ENCODE measurements at places on chromosomes 3 and 15.

- no peaks in the 10 kb centered on the region for H3K27me3 ChIP-seq
- peaks cover 4% of the 10 kb centered on the region for H3K36me3 ChIP-seq
- no peak for DNase-seq
- H3K4me1 ChIP-seq: peaks cover under 1% of the 10 kb centered on the region
- no peak overlapping the region for H3K4me3 ChIP-seq
Measured at GRCh38 chr3:10242182-10243065, 5.8 kb upstream of the TATDN2 start.

- H3K27me3 ChIP-seq: no peaks in the 10 kb centered on the region
- H3K4me3 ChIP-seq: no peak overlapping the region
- DNase-seq: no peak
- no peak overlapping the region for H3K27ac ChIP-seq
- H3K4me1 ChIP-seq: peaks cover 63% of the 10 kb centered on the region
Measured at GRCh38 chr3:152458376-152459117, 189.8 kb downstream of the MBNL1 start.

DNA sequence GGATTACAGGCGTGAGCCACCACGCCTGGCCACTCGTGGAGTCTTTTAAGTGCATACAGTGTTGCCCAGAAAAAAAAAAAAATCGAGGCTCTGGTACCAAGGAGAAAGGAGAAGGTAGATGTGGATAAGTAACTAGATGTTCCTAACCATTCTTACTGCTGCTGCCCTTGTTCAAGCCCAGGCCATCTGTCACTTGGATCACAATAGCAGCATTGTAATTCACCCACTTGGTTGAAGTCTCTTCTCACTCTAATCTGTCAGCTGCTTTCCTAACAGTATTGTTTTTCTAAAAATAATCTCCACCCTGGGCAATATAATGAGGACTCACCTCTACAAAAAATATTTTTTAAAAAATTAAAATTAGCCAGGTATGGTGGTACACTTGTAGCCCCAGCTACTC lies 58.0 kb upstream of the CRTC3 start:
- H3K27ac ChIP-seq: no peak overlapping the region
- no peaks in the 10 kb centered on the region for H3K27me3 ChIP-seq
- H3K36me3 ChIP-seq: peaks cover 100% of the 10 kb centered on the region
- DNase-seq: no peak
- H3K4me1 ChIP-seq: no peaks in the 10 kb centered on the region

- H3K4me1 ChIP-seq: peaks cover 13% of the 10 kb centered on the region
- no peaks in the 10 kb centered on the region for H3K27me3 ChIP-seq
- DNase-seq: no peak
Measured at GRCh38 chr3:151561878-151562277, 101.0 kb upstream of the IGSF10 start.

DNA sequence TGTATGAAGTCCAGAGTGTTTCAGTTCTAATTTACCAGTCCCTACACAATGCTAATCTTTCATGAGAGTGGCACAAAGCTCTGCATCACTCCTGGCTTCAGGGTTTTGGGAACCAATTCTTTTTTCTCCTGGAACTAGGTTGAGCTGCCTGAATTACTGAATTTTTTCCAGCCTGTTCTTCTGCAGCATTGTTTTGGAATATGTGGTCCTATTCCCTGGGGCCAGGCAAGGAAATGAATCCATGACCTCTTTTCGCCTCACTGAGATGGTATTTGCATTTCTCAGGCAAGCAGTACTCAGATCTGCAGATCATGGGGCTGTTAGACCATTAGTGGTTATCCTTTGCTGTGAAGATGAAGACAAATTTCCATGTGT lies 25.6 kb upstream of the GPR171 start:
- H3K36me3 ChIP-seq: no peaks in the 10 kb centered on the region
- DNase-seq: no peak
- H3K4me3 ChIP-seq: no peak overlapping the region
- peaks cover 10% of the 10 kb centered on the region for H3K4me1 ChIP-seq
- no peaks in the 10 kb centered on the region for H3K27me3 ChIP-seq

- H3K36me3 ChIP-seq: no peaks in the 10 kb centered on the region
- no peaks in the 10 kb centered on the region for H3K27me3 ChIP-seq
- peak overlapping the region; percentile 77 for H3K27ac ChIP-seq
- DNase-seq: no peak
Measured at GRCh38 chr3:195896361-195897080, 11.8 kb downstream of the TNK2 start.

GRCh38 chr3:17983106-17983505 lies 240.7 kb upstream of the TBC1D5 start:
- no peak for DNase-seq
- no peaks in the 10 kb centered on the region for H3K4me1 ChIP-seq
- no peak overlapping the region for H3K4me3 ChIP-seq
- H3K27me3 ChIP-seq: no peaks in the 10 kb centered on the region
- no peaks in the 10 kb centered on the region for H3K36me3 ChIP-seq

GRCh38 chr3:115710799-115711198 lies 87.5 kb downstream of the GAP43 start:
- H3K27me3 ChIP-seq: no peaks in the 10 kb centered on the region
- H3K4me3 ChIP-seq: no peak overlapping the region
- H3K36me3 ChIP-seq: no peaks in the 10 kb centered on the region
- H3K4me1 ChIP-seq: no peaks in the 10 kb centered on the region
- no peak overlapping the region for H3K27ac ChIP-seq

DNA sequence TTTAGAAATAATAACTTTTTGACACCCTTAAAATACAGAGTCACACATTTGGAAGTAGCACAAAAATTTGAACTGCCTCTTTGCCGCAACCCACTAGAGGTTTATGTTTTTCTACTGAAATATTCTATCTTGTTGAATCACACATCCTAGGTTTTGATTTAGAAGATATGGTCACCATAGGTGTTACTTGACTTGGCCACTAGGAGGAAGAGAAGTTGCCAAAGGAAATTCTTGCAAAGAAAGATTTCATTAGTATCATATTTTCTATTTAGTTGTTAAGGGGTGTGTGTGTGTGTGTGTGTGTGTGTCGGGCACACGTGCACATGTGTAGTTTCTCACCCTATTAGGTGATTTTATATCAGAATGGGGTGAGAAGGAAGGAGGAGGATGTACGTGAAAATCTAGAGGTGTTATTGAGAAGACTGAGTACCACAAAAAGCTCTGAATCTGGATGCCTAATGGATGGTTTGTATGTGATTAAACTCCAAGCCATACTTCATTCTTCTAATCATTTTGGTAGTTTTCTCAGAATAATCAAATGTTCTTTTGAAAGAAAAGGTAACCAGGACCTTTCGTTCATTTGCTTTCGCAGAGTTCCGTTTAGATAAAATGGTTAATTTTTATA lies 31.5 kb downstream of the ZFAND6 start:
- peaks cover 3% of the 10 kb centered on the region for H3K4me1 ChIP-seq
- H3K27me3 ChIP-seq: no peaks in the 10 kb centered on the region
- DNase-seq: no peak
- no peak overlapping the region for H3K4me3 ChIP-seq

- H3K36me3 ChIP-seq: peaks cover 3% of the 10 kb centered on the region
- DNase-seq: no peak
- H3K27me3 ChIP-seq: no peaks in the 10 kb centered on the region
- no peaks in the 10 kb centered on the region for H3K4me1 ChIP-seq
Measured at GRCh38 chr3:183958775-183959174, 58.9 kb downstream of the ABCC5 start.

- H3K27me3 ChIP-seq: no peaks in the 10 kb centered on the region
- no peaks in the 10 kb centered on the region for H3K36me3 ChIP-seq
- H3K4me3 ChIP-seq: no peak overlapping the region
- no peak for DNase-seq
- H3K27ac ChIP-seq: no peak overlapping the region
- no peaks in the 10 kb centered on the region for H3K4me1 ChIP-seq
Measured at GRCh38 chr3:128950223-128950938, 43.5 kb downstream of the CFAP92 start.

DNA sequence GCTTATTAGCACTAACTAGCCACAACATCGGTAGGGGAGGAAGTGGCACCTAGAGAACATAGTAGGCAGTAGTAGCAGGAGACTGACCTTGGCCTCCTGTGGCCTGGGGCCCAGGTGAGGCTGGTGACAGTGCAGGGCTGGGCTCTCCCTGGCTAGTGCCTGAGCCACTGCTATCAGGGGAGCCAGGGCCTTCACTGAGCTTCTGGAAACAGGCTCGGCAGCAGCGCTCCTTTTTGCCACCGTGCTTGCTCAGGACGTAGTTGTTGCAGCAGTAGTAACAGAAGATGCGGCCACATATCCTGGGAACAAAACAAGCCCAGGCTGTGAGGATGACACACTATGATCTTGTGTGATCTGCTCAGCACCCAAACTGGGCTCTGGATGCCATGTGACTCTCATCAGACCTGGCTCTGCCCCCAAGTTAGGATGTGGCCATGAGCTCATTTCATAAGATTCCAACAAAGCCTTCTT lies 15.1 kb downstream of the CXCR6 start:
- H3K36me3 ChIP-seq: peaks cover 99% of the 10 kb centered on the region
- no peak overlapping the region for H3K27ac ChIP-seq
- DNase-seq: no peak

DNA sequence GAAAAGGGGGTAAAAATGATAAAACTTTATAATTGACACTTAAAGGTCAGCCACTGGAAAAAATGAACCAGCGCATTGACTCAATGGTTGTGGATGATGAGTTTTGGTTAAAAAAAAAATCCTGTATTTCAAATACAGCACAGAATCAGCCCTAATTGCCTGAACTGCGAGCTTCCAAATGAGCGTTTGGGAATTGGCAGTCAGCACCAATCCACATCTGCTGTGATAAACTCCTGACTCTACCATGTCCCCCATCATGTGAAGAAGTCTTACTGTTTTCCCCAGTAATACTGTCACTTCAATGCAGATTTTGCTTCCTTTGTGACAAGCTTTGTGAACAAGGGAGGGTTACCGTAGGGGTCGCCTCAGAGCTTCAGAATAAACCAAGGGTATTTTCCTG lies 235.4 kb downstream of the EBLN2 start:
- H3K27me3 ChIP-seq: no peaks in the 10 kb centered on the region
- H3K36me3 ChIP-seq: no peaks in the 10 kb centered on the region

GRCh38 chr3:1381647-1382036 lies 288.8 kb downstream of the CNTN6 start:
- H3K27me3 ChIP-seq: no peaks in the 10 kb centered on the region
- no peak overlapping the region for H3K4me3 ChIP-seq
- H3K36me3 ChIP-seq: no peaks in the 10 kb centered on the region
- no peak overlapping the region for H3K27ac ChIP-seq
- no peak for DNase-seq

- no peak overlapping the region for H3K27ac ChIP-seq
- H3K4me1 ChIP-seq: no peaks in the 10 kb centered on the region
- H3K4me3 ChIP-seq: no peak overlapping the region
Measured at GRCh38 chr3:74824366-74824765, 209.9 kb upstream of the CNTN3 start.

GRCh38 chr15:66941108-66941711 lies 124.2 kb upstream of the SMAD3 start:
- H3K4me1 ChIP-seq: no peaks in the 10 kb centered on the region
- no peak for DNase-seq
- H3K27me3 ChIP-seq: no peaks in the 10 kb centered on the region
- no peak overlapping the region for H3K27ac ChIP-seq
- H3K36me3 ChIP-seq: no peaks in the 10 kb centered on the region

DNA sequence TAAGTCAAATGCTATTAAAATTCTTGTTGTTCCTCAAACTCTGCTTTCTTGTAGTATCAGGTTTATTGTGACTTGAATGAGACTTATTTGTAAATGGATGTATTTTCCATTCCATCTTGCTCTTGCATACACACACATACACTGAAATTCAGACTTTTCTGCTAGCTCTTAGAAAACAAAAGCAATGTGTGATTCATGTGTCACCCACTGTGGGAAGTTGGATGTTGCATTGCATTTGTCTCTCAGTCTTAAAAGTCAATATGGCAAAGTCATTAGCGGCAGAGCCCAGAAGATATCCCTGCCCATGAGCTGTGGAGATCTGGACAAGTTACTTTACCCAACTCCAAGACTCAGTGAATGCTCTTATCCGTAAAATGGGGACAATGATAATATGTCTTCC lies 357.2 kb upstream of the TPRG1 start:
- no peak overlapping the region for H3K27ac ChIP-seq
- peaks cover 5% of the 10 kb centered on the region for H3K4me1 ChIP-seq
- no peak for DNase-seq
- no peak overlapping the region for H3K4me3 ChIP-seq

DNA sequence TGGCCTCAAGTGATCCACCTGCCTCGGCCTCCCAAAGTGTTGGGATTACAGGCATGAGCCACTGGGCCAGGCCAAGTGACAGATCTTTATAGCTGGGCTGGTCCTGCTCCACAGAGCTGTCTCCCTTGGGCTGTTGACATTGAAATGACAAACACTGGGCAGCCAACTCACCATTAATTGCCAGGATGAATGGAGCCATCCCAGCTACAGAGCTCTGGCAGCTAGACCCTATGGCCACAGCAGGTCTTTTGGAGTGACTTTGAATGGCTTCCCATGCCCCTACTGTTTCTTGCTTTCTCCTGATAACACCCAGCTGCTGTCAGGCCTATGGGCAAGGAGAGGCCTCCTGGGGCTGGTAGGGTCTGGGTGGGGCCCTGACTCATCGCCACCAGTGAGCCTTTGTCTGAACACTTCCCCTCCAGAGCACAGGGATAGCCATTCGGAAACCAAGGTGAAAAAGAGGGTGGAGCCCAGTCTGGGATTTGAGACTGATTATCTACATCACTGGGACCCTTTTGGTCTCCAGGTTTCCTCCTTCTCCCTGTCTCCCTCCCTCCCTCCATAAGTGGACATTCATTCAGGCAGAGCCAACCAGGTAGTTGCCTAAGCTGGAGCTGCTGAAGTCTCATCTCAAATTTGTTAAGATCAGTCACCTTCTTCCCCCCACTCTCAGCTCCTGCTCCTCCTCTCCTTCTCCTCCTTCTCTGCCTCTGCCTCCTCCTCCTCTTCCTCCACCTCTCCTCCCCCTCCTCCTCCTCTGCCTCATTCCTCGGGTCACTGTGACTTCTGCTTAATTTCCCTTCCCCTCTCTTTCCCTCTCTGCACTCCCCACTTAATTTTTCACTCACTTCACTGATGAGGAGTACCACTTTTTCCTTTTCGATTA lies 34.0 kb downstream of the BHLHE40 start:
- H3K27ac ChIP-seq: no peak overlapping the region
- no peak overlapping the region for H3K4me3 ChIP-seq

DNA sequence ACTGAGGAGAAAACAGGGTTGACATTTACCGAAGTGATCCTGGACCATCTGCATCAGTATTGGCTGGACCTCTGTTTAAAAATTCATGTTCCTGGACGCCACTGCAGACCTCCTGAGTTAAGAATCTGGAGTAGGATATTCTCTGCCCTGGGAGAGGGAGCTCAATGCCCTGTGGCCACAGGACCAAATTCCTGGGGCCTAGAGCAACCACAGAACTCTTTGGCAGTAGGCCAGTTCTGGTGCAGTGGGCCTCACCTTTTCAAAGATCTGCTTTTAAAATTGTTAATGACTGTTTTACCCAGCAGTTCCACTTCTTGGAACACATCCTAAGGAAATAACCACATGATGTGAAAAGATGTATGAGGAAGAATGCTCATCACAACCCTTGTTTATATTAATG lies 133.3 kb upstream of the ADPGK start:
- H3K27me3 ChIP-seq: no peaks in the 10 kb centered on the region
- H3K4me3 ChIP-seq: no peak overlapping the region
- H3K36me3 ChIP-seq: no peaks in the 10 kb centered on the region
